NCI-H1048 (cell line): ENCODE measurements at places on chromosomes 11 and 22.

- DNase-seq, result no peak
These were observed at the start of gene PCF11 for GRCh38 chr11:83156996-83157593. Gene PCF11, plus strand, starts transcription at chr11:83157131. Its CDS starts 309 bp downstream, at chr11:83157440.

DNA sequence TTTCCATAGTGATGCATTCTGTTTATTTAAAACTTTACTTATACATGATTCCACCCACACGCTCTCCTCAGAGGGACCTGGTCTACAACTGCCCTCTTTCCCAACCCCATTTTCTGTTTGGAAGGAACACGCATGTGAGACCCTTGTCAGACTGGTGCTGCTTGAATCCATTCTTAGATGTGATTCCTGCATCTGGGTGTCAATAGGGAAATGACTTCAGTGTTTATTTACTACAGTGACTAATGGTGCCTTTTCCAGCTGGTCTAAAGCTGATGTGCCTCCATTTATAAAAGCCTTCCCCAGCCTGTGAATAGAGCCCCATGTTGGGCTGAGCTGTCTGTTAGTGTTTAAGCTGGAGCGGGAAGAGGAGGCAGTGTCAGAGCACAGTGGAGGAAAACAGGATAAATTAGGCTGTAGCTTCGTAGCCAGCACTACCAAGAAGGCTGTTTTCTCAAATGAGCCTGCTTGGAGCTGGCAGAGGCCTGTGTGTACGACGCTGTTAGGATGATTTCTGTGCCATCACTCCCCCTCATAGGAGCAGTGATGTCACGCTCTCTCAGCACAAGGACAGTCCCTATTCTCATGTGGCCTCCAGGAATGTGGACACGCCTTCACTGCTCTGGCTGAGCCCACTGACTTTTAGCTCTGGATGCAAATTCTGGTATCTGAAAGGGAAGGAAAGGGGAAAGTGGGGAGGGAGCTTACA lies 18.9 kb upstream of the C11orf96 start:
- no peak for DNase-seq

DNA sequence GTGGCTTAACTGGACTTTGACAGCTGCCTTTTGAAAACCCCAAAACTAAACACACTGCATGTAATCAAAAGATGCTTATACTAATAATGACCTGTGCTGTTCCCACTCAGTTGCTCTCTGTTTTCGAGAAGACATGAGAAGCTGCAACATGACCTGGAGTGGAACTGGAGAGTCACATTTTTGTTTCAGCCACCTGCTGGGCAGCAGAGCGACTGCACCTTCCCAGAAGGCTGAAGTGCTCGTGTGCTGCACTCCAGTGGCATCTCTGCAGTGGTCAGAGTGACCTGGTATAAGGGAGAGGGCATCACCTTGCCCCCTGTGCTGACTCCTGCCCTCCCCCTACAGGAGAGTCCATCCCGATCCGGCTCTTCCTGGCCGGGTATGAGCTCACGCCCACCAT lies 8.6 kb downstream of the THYN1 start:
- DNase-seq, result no peak

DNA sequence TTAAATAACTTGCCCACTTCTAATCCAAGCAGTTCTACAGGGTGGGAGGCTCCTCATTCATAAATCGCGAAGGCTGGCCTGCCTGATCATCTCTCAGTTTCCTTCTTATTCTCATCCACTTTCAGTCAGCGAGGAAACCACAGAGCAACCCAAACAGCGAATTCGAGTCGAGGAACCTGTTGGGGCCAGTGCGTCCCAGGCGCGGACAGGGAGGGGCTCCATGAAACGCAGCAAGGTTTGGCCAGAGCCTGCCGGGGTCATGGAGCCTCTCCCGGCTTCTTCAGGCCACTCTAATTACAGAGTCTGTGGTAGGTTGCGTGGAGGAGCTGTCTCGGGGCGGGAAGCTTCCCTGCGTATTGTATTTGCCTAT lies 741 bp upstream of the NAV2 start:
- DNase-seq, result no peak
